NCI-H446 (cell line): ENCODE measurements at places on chromosomes 2 and 18.

GRCh38 chr18:59467497-59467896 lies 108.4 kb upstream of the LMAN1 start:
- DNase-seq, result no peak

- DNase-seq, result peak; percentile 80
Measured at GRCh38 chr2:128435576-128436478, 117.2 kb upstream of the HS6ST1 start.

DNA sequence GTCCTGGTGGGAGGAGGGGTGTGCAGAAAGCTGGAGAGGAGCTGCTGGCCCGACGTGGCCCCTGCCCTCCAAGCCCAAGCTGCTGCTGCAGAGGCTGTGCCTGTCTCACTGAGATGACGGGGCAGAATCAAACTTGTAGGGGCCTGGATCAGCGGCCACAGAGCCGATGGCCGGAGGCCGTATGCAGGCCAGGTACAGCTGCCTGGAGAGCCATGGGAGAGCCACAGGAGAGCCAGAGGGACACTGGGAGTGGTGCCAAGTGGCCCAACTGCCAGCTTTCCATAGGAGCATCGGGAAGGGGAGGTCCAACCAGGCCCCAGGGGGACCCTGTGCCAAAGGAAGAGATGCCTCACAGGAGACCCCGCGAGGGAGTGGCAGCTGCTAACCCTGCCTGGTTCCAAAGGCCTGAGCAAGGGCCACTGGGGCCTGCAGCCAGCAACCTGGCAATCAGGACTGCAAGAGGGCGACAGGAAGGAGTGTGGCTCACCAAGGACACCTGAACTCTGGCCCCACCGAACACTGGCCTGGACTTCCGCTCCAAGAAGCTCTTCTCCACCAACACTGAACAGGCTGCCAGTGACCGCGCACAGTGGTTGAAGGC lies 70.7 kb downstream of the HDAC4 start:
- peak; percentile 26 for DNase-seq

DNA sequence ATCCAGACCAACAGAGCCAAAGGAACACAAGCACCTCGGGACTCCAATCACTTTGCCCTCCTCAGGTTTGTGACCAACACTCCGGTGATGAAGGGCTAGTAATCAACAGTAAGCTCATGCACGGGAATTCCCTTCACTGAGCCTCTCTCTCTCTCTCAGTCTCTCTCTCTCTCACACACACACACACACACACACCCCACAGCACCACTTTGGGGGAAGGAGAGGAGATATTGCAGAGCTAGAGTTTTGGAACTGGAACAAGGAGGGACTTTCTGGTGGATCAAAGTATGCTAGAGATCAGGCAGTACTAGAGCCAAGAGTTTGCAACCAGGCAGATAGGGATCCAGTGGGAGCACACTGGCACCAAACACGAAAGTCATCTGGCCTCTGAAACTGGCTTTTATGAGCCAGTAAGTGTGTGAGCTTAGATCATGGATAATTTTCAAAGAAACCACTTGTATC lies 98.7 kb downstream of the ANKRD44 start:
- DNase-seq, result no peak

DNA sequence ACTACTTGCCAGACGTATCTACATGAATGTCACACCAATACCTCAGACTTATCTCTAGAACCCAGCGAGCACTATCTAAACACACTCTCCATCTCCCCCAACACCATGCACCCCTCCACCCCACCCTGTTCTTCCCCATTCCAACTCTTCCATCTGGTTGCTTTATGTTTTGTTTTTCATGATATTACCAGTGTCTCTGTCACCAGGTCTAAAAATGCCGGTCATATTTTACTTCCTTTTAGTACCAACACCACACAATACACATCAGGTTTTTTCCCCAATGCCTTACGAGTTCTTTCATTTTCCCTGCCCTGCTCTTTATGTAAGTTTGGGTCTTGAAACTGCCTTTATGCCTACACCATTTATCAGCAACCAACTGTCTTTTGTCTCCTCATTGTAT lies 10.2 kb upstream of the ITGA4 start:
- DNase-seq, result no peak

DNA sequence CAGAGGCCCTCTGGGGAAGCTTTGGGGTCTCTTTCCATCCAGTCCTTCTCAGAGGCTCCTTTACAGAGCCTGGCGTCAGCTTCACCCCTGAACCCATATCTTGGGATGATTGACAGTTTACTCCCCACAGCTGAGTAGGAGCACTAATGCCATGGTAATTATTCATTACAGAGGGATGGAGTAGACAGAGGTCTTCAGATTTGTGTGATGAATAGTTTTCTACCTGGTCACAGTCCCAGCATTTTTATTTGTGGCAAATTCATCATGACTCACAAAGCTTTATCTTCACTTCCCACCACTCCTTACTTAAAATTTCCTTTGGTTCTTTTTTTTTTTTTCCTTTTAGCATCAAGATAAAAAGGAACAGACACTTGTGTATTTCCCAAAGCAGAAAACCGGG lies 104.2 kb downstream of the CCDC85A start:
- no peak for DNase-seq

GRCh38 chr2:85163675-85164074 lies 30.5 kb downstream of the TCF7L1 start:
- DNase-seq, result no peak

DNA sequence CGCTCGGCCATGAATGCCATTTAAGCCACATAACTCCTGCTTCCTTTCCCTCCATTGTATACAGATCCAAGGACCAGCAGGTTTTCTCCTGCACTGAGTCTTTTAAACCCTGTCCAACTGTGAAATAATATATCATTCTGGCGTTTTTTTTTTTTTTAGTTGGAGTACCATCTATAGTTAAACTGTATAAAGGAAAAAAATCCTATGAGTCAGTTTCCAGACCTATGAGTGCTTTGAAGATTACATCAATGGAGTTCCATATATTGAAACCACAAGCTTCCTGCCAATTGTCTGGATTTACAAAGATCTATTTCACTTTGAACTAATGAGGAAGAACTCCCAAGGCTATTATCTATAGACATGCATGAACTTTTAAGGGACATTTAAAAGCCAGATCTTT lies 2.4 kb upstream of the MALT1 start:
- no peak for DNase-seq

DNA sequence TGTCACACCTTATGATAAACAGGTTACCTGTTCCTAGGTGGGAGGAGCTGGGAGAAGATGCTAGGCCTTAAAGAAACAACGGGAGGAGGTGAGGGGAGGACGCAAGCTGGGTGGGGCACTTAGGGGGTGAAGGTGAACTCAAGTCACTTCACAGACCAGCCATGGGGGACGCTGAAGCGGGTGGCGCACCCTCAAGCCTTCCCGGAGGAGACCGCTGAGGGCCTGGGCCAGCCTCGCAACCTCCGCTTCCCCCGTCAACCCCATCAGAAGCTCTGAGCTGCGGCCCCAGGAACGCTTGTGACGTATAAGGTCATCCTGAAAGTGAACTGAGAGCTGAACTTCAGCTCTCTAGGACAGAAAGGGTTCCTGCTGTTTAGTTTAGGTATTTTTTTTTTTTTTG lies 133.5 kb downstream of the MBP start:
- no peak for DNase-seq

DNA sequence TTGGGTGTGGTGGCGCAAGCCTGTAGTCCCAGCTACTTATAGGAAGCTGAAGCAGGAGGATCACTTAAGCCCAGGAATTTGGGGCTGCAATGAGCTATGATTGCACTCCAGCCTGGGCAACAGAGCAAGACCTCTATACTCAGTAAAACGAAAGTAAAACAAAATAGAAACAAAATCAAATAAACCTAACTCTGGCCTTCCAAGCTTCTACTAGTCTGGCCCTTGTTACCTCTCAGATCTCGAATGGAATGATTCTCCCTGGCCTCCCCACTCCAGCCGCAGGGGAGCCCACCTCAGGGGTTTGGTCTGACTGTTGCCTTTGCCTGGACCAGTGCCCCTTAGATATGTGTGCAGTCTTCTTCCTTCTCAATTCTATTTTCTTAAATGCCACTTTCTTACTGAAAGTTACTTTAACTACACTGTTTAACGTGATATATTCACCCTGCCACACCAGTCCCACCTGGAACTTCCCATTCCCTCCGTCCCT lies 160.0 kb upstream of the GCFC2 start:
- no peak for DNase-seq

GRCh38 chr18:49459404-49460171 lies 857 bp downstream of the DYM start:
- DNase-seq, result no peak

DNA sequence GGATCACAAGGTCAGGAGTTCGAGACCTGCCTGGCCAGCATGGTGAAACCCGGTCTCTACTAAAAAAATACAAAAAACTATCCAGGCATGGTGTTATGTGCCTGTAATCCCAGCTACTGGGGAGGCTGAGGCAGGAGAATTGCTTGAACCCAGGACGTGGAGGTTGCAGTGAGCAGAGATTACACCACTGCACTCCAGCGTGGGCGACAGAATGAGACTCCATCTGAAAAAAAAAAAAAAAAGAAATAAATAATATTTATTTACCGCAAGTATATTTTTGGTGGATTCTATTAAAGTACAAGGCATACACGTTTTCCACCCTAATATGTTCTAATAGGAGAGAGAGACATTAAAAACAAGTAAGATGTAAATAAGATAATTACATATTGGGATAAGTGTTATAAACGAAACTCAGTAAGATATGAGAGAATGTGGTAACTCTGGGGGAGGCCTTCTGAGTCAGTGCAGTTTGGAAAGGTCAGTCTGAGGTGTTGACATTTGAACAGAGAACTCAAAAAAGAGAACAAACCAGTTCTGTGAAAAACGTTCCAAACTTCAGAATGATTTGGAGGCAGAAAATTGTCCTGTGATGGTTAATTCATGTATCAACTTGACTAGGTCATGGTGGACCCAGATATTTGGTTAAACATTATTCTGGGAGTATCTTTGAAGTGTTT lies 8.8 kb upstream of the POLI start:
- no peak for DNase-seq

DNA sequence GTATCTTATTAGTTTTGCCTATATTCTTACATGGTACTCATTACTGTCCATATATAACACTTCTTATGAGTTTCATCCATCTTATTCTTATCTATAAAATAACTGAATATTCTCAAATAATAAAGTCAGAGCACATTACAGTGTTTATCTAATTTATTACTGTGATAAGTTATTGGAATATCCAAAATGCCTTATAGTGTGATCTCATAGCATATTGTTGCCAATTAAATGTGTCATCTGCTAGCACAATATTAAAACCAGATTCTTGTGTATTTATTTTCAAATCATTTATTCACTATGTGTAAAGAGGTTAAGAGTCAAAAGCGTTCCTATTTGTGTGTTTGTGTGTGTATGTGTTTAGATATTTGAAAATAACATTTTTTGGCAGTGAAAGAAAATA lies 151.9 kb downstream of the WDR7 start:
- DNase-seq, result no peak

GRCh38 chr2:65020943-65021528 lies 31.8 kb downstream of the SLC1A4 start:
- DNase-seq, result no peak

DNA sequence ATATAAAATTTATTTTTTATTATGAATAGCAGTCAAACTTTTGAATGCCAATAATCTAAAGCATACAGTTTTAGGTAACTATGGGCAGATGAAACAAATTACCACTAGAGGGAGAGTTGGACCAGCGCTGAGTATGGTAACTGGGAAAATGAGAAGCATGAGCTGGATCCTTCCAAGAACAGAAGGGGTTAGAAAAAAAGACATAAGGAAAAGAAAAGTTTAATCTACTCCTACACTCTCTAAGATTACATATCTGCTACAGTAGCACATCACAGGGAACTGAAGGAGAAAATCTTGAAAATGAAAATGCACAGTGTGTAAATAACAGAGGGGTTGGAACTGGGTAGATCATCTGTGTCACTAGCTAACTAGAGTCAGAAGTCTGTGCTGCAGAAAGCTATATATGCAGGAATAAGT lies 15.5 kb downstream of the REG3G start:
- DNase-seq, result no peak

- no peak for DNase-seq
Measured at GRCh38 chr2:145771525-145771924, 1251.6 kb upstream of the ZEB2 start.

DNA sequence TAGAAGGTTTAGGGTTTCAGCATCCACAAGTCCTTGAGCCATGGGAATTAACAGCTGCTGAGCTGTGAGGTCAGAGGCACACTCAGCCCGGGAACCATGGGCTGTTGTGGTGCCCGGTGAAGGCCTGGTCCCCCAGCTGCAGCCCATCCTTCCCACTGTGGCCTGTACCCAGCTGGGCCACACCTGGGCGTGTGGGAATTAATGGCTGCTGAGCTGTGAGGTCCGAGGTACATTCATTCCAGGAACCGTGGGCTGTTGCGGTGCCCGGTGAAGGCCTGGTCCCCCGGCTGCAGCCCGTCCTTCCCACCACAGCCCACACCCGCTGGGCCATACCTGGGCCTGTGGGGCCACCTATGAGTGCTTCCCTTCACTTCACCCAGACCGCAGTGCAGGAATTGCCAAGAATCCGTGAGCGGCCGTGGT lies 25.2 kb downstream of the TMEM18 start:
- DNase-seq, result no peak

DNA sequence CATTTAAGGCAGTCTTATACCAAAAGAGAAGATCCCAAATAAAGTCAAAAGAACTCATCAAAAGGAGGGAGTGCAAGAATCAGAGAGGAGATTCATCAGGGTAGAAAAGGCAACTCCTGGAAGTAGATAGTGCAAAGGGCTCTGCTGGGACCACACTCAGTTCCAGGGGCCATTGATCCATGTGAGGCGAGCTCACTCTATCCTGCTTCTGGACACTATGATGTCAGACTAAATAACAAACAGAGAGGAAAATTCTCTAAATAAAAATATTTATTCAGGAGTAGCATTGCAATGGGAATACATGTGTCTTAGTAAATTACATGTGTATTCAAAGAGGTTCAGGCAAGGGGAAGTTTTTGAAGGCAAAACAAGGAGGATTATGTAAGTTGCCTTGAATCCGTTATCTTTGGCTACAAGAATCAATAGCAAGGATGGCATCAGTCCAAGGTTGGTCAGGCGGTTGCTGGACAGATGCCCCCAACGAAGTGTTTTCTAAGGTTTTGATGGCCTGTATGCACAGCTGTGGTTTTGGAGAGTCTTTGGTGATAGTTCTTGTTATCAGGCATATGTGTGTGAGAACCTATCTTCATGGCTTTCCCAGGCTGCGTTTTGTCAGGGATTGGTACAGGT lies 13.2 kb upstream of the SERPINB12 start:
- no peak for DNase-seq

GRCh38 chr18:58188996-58189395 lies 145.0 kb downstream of the NEDD4L start:
- DNase-seq, result no peak

- DNase-seq, result no peak
Measured at GRCh38 chr2:40168546-40168945, 283.3 kb downstream of the SLC8A1 start.

DNA sequence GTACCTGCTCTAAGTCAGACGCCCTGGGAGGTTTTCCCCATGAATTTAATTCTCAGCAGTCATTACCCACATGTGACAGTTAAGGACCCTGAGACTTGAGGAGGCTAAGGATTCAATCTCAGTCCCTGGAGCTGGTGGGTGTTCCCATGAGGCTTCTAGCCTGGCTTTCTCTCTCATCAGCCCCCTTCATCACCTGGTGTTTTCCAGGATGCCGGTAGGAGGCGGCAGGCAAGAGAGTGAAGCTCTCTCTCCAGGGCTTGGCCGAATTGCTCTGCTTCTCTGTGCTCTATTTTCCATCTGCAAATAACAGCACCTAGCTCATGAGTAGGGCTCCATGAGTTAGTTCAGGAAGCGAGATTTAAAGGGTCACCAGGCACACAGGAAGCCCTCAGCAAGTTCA lies 241.9 kb downstream of the PTPRM start:
- DNase-seq, result no peak
